ENCODE measurements at places on chromosomes 6 and 20.

- DNase-seq = no peak
Measured at GRCh38 chr6:38901802-38902522, 146.6 kb upstream of the GLP1R start.

GRCh38 chr6:108589244-108589791 is 28.6 kb downstream of the FOXO3 start:
- peak; percentile 95 for DNase-seq

GRCh38 chr6:46921059-46921458 is 679 bp downstream of the ADGRF5 start:
- DNase-seq = no peak

- no peak for DNase-seq
Measured at GRCh38 chr20:13147071-13147963, 73.8 kb upstream of the ISM1 start.

GRCh38 chr6:52077180-52077884 is 10.1 kb downstream of the PKHD1 start:
- DNase-seq = peak; percentile 29

- DNase-seq = no peak
Measured at GRCh38 chr6:49915035-49915434, 48.7 kb upstream of the CRISP1 start.

DNA sequence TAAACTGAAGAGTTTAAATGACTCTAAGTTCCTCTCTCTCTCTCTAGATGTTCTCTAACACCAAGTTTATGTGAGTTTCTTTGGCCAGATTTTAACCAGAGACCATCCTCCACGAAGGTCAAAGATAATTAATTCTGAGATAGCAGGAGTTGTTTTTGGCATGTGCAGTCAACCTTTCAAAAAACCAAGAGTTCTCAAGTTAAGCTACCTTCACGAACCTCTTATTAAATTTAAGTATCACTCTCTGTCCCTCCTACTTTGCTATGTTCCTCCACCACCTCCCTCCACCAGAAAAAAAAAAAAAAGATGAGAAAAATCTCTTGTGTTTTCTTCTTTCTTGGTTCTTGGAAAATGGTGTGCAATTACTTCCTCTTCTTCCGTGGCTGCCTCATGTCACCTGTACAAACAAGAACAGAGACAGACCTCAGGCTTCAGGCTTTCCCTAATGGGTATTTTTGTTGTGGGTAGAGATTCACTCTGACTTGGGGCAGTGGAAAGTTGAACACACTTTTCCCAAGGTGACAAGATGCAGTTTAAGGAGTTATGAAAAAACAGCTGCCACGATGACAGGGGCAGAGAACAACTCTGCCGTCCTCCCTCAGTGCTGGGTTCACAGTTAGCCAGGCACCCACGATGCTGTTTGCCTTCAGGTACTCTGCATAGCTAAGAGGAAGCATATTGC is 64.3 kb downstream of the ADTRP start:
- no peak for DNase-seq

Data from mammary epithelial cell (primary cell).